ENCODE measurements at places on chromosomes 6 and 20.

- DNase-seq: peak; percentile 86
These were observed 243.9 kb upstream of the TENT5A start for GRCh38 chr6:81996414-81996813.

GRCh38 chr6:153058291-153058690 is 55.8 kb upstream of the MTRF1L start:
- peak; percentile 13 for DNase-seq

GRCh38 chr6:30760549-30760948 is 16.2 kb upstream of the IER3 start:
- no peak for DNase-seq

- peak; percentile 99 for DNase-seq
These were observed 30.2 kb upstream of the SGK1 start for GRCh38 chr6:134347885-134348805.

- no peak for DNase-seq
These were observed 289.9 kb upstream of the TSHZ2 start for GRCh38 chr20:52682237-52682636.
